Thymus (tissue), 14 donors: ENCODE measurements at places on chromosomes 12 and 14.

- DNase-seq, result no peak
- H3K4me3 ChIP-seq, result no peak overlapping the region
- H3K27me3 ChIP-seq, result no peaks in the 10 kb centered on the region
- no peak overlapping the region for H3K27ac ChIP-seq
- no peaks in the 10 kb centered on the region for H3K36me3 ChIP-seq
- H3K4me1 ChIP-seq, result no peaks in the 10 kb centered on the region
Measured at GRCh38 chr12:48447755-48448154, 24.6 kb upstream of the ANP32D start.

DNA sequence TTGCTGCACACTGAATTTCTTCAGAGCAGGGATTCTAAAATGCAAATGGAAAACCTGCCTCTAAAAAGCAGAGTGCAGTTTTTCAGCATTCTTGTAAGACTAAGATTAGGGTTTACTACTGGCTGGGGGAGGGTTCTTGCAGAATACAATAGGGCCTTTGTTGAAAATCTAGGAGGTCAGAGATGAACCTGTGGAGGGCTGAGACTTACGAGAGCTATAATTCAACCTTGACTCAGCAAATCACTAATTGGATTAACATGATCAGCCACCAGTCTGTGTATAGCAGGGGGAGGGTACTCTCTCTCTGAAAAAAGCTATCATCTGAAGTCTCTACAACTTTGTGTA is 92.6 kb upstream of the HIF1A start:
- H3K27me3 ChIP-seq, result no peaks in the 10 kb centered on the region
- no peaks in the 10 kb centered on the region for H3K36me3 ChIP-seq
- H3K27ac ChIP-seq, result no peak overlapping the region
- peaks cover 20% of the 10 kb centered on the region for H3K4me1 ChIP-seq

GRCh38 chr12:121246893-121247557 is 37.1 kb downstream of the P2RX4 start:
- no peaks in the 10 kb centered on the region for H3K4me1 ChIP-seq
- H3K27me3 ChIP-seq, result no peaks in the 10 kb centered on the region
- DNase-seq, result no peak

DNA sequence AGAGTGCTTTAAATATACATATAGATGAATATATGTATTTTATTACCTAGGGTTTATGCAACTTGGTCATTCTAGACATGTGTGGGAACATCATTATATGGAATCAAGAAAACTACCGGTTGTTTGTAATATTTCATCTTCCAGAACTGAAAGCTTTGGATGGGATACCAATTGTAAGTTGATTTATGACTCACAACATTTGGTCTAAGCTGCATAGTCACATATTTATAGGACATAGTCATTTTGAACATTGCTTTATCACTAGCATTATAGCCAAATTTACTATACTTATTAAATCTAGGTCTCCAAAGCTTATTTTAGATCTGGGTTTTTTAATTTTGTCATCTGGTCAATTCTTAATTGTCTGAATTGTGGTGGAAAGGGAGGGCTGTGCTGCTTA is 83.7 kb upstream of the PCNX4 start:
- H3K4me3 ChIP-seq, result no peak overlapping the region
- H3K27ac ChIP-seq, result no peak overlapping the region
- DNase-seq, result no peak
- H3K27me3 ChIP-seq, result no peaks in the 10 kb centered on the region
- no peaks in the 10 kb centered on the region for H3K36me3 ChIP-seq

GRCh38 chr12:3000548-3001275 is 41.5 kb downstream of the TEAD4 start:
- H3K27me3 ChIP-seq, result no peaks in the 10 kb centered on the region
- no peaks in the 10 kb centered on the region for H3K4me1 ChIP-seq
- no peak overlapping the region for H3K4me3 ChIP-seq
- no peaks in the 10 kb centered on the region for H3K36me3 ChIP-seq
- no peak overlapping the region for H3K27ac ChIP-seq

GRCh38 chr12:122067966-122068365 is 10.6 kb upstream of the MLXIP start:
- H3K36me3 ChIP-seq, result no peaks in the 10 kb centered on the region
- H3K4me1 ChIP-seq, result peaks cover 45% of the 10 kb centered on the region
- H3K27me3 ChIP-seq, result no peaks in the 10 kb centered on the region
- peak overlapping the region; percentile 52 for H3K27ac ChIP-seq
- no peak overlapping the region for H3K4me3 ChIP-seq

DNA sequence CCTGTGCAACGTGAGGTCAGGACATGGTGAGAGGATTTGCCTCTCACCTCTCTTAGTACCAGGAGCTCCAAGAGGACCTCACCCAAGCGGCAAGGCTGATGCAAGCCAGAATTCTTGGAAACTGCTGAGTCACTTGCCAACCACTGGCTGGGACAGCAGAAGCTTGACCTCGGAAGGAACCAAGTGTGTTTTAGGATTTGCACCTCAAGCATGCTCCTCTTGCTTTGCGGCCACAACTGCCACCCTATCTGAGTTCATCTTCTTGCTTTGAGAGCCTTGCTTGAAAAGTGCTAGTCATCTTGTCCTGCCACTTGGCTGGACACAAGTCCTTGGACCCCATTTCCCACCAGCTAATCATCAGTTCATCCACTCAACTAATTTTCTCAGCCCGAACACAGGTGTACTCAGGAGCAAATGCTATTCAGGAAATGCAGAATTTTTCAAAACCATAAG is 195.8 kb downstream of the SLC25A21 start:
- no peak for DNase-seq
- no peaks in the 10 kb centered on the region for H3K36me3 ChIP-seq
- no peaks in the 10 kb centered on the region for H3K4me1 ChIP-seq
- no peak overlapping the region for H3K4me3 ChIP-seq
- H3K27me3 ChIP-seq, result no peaks in the 10 kb centered on the region
- no peak overlapping the region for H3K27ac ChIP-seq
